ENCODE measurements at places on chromosomes 4 and X.
A peak's percentile ranks its signal among the peaks of the same experiment; 100 is the strongest.

GRCh38 chrX:152020888-152021287, 46.4 kb upstream of the GABRE start:
- no peak for DNase-seq

- DNase-seq, result no peak
Measured at GRCh38 chr4:55500072-55500471, 46.6 kb downstream of the CLOCK start.

GRCh38 chr4:74968456-74969164, 35.7 kb downstream of the PARM1 start:
- peak; percentile 18 for DNase-seq

DNA sequence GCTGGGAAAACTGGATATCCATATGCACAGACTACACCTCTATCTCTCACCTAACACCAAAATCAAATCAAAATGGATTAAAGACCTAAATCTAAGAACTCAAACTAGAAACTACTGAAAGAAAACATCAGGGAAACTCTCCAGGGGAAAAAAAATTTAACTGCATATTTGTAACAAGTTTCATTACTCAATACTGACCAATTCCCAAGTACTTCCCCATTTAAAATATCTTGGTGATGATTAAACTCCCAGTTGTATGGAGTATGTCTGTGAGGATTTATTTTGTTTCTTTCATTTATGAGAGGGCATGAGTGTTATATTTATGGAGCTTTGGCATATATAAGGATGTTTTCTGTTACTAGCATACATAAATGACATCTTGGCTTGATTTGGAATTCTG, 112.3 kb upstream of the IL15 start:
- no peak for DNase-seq

- no peak for DNase-seq
Measured at GRCh38 chr4:61320154-61320553, 120.0 kb downstream of the ADGRL3 start.

DNA sequence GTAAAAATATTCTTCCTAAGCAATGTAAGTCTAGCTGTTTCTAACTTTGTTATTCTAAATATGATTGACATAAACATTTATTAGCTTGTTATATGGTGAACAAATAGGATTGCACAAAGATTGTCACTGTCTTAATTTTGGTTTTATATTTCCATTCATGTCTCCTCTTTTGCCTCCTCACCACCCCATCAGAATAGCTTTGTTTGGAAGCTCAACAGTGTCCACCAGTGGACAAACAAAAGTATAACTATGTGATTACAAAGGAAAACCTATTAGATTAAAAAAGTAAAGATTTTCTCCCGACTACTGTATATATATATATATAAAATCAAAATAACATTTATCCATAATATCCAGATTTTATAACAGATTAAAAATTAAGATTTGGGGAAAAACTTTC, 468.2 kb downstream of the ZIC3 start:
- no peak for DNase-seq

DNA sequence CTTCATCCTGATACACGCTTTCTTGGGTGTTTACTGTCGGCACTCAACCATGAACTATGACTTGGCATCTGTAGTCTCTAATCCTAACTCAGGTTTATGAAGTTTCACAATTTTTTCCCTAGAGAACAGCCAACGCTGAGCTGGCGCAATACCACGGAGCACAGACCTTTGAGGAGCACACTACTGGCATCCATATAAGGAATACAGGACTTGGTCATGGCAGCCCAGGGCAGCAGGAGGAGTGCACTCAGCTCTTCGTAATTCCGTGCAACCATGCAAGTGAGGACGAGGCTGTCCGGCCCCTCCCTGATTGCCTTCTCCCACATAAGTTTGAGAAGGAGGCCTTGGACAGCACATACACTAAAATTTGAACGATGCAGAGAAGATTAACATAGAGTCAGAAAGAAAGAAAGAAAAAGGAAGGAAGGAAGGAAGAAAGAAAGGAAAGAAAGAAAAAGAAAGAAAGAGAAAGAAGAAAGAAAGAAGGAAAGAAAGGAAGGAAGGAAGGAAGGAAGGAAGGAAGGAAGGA, 41.0 kb upstream of the PDLIM5 start:
- no peak for DNase-seq

- no peak for DNase-seq
Measured at GRCh38 chrX:110004731-110005369, 1.9 kb downstream of the TMEM164 start.

GRCh38 chr4:26786916-26787315, 73.7 kb upstream of the STIM2 start:
- DNase-seq, result no peak

- DNase-seq, result peak; percentile 12
Measured at GRCh38 chr4:10893395-10893794, 208.8 kb upstream of the CLNK start.

DNA sequence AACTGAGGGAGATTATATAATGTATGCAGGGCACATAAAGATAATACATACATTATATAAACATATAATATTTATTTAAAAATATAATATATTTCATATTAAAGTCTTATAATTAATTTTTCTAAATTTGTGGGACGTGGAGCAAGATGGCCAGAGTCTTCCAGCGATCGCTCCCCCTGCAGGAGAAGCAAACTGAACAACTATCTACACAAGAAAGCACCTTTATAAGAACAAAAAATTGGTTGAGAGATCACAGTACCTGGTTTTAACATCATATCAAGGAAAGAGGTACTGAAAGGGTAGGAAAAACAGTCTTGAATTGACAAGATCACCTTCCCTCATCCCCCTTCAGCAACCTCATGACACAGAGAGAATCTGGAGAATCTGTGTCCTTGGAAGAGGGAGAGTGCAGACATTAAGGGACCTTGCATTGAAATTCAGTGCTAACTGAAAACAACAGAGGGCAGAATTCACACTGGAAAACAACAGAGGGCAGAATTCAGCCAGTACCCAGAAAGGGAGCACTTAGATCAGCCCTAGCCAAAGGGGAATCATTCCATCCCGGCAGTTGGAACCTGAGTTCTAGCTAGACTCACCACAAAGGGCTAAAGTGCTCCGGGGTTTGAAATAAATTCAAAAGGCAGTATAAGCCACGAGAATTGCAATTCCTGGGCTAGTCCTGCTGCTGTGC, 262.5 kb upstream of the NDST3 start:
- DNase-seq, result no peak

DNA sequence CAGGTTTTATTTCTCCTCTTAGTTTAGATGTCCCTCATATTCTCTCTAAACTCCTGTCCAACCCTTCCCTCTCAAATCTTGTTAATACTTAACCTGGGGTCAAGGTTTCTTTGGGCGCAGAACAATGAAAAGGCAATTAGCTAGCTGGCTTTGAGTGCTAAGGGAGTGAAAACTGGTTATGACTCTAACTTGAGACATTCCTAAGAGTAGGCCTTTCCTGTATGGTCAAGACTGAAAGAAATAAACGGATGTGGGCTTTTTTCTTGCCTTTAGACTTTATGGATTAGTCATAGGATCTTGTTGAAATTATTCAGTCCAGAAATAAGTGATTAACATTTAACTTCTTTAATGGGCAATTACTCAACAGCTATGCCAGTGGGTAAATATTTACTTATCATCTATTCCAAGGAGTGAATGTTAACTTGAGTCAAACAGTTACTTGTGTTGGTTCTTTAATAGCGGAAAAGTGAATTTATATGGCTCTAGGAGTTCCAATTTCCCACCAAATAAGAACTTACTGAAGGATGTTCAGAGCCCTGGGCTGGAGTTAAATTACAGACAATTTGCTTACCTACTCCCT, 141.7 kb upstream of the SCML1 start:
- DNase-seq, result no peak

DNA sequence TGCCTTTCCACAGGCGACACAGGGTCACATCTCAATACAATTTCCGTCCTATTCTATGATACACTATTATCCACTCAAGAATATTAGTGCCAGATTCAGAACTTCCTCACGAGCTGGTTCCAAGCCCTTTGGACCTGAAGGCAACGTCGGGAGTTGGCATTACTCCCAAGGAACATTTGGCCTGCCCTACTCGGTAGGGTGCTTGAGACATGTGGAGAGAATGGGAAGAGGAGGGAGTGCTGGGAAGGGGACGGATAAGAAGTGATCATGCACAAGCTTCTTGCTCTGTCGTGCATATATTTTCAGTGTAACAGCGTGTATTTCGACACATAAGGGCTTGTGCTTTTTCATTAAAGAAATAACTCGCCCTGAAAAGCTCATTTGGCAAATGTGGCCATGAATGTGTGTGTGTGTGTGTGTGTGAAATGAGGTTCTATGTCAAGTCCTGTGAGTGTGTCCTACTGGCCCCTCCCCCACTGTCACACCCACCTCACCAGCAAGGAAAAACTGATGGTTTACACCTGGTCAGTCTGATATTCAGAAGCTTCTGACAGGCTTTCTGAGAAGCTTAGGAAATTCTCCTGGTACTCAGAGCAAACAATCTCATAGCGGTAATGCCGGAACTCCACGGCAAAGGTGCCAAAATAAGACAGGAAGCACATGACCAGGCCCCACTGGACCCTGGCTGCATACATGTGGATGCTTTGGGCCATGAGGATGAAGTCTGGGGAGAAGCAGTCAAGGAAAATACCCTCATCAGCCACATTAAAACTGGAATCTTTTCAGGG, 54.8 kb downstream of the ENOPH1 start:
- DNase-seq, result no peak

GRCh38 chr4:52234561-52235440, 183.7 kb downstream of the SPATA18 start:
- DNase-seq, result no peak

- peak; percentile 37 for DNase-seq
Measured at GRCh38 chrX:55919367-55920221, 202.0 kb downstream of the RRAGB start.

DNA sequence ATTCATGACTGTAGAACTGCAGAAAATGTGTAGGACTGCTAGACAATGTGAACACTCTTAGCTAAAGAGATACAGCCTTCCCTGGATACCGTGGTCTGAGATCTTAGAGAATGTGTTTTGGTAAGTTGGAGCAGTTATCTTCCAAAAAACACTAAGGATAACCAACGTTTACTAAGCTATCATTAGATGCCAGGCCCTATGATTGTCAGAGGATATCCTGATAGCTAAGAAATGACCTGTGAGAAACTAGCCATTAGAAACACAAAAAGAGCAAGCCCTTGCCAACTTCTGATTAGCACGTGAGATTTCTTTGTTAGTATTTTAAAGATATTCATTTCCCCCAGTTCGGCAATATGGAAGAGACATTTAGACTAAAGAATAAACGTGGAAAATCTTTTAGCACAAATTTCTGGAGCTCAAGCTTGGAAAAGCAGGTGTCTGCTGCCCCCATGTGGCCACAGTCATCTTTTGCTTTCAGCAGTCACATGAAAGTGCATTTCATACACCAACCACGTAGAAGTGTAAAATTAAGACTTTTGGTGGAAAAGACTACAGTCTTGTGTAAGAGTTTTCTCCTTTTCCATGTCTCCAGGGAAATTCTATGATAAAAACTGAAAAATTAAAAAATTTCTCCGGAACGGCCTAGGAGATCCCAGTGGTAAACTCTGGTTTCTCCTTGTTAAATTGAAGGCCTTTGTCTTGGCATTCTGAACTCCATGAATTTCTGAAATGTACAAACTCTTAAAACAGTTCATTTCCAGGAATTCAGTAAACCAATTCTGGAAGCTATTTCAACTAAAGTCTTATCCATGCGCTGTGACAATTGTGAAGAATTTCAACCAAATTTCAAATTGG, 136.4 kb downstream of the ZNF674 start:
- DNase-seq, result peak; percentile 49

- no peak for DNase-seq
Measured at GRCh38 chr4:24195991-24196736, 306.3 kb upstream of the PPARGC1A start.

GRCh38 chr4:5409972-5410618, 298.3 kb downstream of the EVC2 start:
- no peak for DNase-seq

DNA sequence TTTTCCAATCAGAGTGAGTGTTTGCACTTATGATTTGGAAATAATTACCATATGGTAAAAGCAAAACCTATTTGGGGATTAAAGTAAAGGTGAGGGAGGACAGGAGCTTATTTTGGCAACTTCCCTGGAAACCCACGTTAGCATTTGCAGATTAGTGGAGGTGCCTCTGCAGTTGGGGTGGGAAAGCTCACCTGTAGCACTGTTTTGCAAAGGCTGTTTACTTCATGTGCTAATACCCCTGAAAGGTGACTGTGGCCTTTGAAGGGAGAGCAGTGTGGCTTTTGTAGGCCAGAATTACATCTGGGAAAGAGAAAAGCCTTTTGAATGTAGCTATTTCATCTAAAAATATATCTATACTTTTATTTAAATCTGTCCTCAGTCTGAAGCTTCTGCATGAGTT, 9.4 kb downstream of the SUPT20HL1 start:
- no peak for DNase-seq

GRCh38 chrX:151812661-151813060, 78.1 kb downstream of the CNGA2 start:
- no peak for DNase-seq

- no peak for DNase-seq
Measured at GRCh38 chrX:22959204-22959920, 40.4 kb upstream of the DDX53 start.

DNA sequence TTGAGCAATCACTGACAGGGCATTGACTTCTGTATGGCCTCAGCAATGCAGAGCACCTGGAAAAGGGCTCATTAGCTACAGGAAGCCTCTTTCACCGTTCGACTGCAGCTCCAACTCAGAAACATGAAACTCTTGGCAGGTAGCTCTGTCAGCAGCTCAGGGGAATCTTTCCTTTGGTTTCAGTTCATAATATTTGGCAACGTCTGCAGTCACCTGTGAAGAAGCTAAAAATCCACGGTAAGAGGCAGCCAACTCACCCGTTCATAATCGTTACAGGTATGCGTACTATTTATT, 354.9 kb downstream of the CAMK2D start:
- DNase-seq, result no peak

DNA sequence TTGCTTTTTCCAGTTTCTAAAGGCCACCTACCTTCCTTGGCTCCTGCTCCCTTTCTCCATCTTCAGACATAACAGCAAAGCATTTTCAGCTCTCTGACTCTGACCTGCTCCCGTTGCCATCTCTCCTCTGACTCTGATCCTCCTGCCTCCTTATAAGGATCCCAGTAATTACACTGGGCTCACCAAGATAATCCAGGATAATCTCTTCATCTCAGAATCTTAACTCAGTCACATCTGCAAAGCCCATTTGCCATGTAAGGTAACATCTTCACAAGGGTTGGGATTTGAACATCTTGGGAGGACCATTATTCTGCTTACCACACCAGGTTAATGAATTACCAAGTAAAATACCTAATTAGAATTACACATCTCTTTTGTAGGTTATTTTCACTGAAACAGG, 41.3 kb upstream of the MAGED1 start:
- no peak for DNase-seq

- DNase-seq, result no peak
Measured at GRCh38 chr4:30757357-30757756, 37.2 kb downstream of the PCDH7 start.
